Urinary bladder (tissue), 4 donors: ENCODE measurements at places on chromosomes 6 and 20.
A peak's percentile ranks its signal among the peaks of the same experiment; 100 is the strongest.

DNA sequence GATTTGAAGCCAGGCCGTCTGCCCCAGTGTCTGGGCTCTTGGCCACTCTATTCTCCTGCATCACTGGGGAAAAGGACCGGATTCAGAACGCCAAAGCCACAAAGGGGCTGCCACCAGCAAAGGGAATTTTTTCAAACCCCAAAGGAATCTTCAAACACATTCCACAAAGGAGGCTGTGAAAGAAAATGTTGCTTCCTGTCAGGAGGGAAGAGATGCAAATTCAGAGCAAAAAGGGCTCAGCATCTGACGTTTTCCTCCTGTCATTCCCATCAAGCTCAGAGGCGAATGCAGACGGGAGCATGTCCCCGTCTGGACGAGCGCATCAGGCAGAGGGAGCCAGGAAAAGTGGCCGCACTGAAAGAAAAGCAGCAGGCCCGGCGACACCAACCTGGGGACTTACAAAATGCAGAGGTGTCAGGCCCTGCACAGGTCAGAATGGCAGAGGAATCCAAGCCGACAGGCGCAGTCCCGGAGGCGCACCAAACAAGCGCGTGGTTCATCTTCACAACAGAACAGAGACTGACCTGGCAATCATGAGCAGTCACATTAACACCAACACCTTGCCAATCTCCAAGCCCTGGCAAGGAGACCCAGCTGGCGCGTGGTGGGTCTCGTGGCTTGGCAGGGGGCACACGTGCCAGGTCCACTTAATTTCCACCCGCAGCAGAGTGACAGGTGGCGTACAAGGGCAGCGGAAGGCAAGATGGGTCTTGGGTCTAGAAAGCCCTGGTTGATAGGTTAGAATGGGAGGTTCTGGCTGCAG, 62.8 kb downstream of the GRM4 start:
- no peak for DNase-seq

- no peak for DNase-seq
These were observed 18.1 kb downstream of the NPEPL1 start for GRCh38 chr20:58710481-58711265.

DNA sequence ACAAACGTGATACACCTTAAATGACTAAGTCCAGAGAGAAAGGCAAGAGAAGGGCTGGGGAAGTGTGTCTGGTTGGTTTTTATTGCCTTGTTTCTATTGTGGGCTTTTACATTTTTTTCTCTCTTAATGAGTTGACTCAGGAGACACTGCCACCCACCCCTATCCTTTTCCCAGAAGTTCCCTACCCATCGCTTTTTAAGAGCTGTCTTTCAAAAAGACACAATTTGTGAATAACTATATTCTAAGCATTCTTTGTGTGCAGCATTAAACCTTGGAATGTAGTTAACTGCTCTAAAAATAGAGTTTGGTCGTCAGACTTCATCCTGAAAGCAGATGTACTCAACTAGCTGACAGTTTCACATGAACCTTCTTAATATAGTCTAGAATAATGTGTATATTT, 174.9 kb downstream of the ISM1 start:
- DNase-seq: no peak

- DNase-seq: no peak
These were observed 9.2 kb upstream of the DSP start for GRCh38 chr6:7532232-7532631.

GRCh38 chr6:170025935-170026750, 264.7 kb downstream of the DLL1 start:
- peak; percentile 66 for DNase-seq

DNA sequence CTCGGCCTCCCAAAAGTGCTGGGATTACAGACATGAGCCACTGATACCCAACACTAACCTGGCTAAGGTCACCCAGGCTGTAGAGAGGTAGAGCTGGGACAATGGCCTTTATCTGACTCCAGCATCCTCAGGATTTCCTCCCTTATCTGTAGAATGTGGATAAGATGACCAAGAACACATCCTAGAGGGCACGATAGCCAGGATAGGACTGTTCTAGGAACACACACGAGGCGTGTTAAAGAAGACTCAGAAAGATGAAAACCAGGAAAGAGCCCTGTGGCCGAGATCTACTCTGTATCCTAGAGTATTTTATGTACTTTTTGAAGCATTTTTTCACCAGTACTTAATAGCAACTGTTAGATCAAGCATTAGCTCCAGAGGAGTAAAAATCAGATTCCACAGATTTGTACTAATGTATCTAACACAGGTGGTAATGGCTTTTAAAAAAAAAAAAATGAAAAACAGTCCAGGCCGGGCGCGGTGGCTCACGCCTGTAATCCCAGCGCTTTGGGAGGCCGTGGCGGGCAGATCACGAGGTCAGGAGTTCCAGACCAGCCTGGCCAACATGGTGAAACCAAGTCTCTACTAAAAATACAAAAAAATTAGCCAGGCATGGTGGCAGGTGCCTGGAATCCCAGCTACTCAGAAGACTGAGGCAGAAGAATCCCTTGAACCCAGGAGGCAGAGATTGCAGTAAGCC, 17.3 kb downstream of the PPP1R10 start:
- DNase-seq: no peak
